ENCODE measurements at places on chromosomes 16 and 17.

- DNase-seq: no peak
These were observed 16.3 kb downstream of the ENPP7 start for GRCh38 chr17:79746889-79747507.

DNA sequence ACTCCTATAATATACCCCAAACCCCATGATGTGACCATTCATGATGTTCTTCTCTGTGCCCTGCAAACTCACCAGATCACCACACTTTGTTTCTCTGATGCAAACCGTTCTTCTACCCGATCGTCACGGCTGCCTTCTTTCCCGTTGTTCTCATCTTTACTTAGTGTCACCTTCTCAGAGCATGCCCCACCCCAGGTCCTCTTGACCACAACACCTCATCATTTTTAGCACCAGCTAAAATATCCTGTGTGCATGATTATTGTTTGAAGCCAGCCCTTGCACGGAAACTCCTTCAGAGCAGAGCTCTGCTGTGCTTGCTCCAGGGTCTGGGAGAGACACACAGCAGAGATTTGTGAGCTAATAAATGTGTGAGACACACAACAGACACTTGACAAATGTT lies 38.9 kb upstream of the CREBBP start:
- DNase-seq: no peak

DNA sequence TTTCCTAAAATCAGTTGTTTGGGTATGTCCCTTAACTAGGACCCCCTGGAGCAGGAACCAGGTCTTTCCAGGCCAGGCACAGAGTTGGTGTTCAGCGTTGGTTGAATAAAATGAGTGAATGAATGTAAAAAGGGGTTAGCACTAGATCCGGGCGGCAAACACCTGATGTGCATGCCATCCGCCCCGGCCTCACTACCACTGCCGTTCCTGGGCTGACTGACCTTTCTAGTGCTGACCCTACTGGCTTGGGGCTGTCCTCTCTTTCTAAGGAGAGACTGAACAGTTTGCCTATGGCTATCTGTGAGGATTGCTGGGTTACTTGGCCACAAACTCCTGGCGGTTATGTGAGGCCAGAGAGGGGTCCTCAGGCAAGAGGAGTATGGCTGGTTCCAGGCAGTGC lies 10.1 kb upstream of the PHF12 start:
- DNase-seq: no peak

- DNase-seq: no peak
These were observed 132.4 kb downstream of the MAF start for GRCh38 chr16:79468121-79468552.

GRCh38 chr16:73025151-73025855 lies 22.6 kb downstream of the ZFHX3 start:
- DNase-seq: peak; percentile 52

- no peak for DNase-seq
These were observed 18.9 kb downstream of the SNX11 start for GRCh38 chr17:48126532-48126850.

DNA sequence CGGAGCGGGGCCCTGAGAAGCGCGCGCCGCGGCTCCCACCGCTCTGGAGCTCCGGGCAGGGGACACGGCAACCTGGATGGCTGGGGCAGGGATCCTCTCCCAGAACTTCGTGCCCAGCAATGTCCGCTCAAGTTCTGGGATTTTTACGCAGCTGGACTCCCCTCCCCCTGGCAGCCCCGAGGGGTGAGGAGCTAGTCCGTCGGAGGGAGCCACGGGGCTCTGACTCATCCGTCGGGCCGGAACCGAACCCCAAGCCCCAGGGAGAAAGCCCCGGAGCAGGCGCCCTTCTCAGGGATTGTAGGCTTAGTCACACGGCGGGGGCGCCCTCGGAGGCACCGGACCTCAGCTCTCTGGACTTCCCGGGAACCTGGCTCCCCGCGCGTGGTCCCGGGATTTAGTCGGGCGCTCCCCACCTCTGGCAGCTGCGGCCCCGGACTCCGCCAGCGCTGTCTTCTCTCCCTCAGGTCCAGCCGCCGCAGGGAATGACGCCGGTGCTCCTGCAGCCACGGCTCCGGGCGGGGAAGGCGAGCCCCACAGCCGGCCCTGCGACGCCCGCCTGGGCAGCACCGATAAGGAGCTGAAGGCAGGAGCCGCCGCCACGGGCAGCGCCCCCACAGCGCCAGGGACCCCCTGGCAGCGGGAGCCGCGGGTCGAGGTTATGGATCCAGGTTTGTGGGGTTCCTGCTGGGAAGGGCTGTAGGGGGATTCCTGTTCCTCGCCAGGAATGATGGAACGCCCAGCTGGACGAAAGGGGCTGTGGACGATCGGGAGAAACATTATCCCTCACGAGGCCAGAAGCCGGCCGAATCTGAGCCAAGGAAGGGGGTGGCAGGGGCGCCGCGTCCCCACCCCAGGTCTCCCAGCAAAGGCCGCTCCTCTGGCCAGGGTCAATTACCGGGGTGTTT lies 830 bp downstream of the SPHK1 start:
- DNase-seq: peak; percentile 69

DNA sequence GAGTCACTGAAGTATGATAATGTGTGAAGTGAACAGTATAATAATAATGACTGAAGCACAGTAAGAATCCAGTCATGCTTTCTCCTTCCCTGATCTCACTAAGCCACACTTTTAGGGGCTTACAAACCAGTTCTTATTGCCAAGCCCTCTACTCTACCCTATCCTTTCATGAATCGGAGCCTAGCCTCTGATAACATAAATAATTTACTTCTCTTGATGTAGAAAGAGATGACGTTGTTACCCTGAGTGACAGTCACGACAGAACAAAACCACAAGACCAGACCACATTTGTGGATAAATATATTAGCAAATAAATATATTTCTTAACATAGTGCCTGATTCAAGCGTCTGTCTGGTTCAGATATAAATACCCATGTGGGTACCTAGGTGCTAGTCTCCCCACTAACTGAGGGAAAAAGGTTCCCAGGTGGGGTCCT lies 1.4 kb upstream of the SUPT4H1 start:
- DNase-seq: no peak

DNA sequence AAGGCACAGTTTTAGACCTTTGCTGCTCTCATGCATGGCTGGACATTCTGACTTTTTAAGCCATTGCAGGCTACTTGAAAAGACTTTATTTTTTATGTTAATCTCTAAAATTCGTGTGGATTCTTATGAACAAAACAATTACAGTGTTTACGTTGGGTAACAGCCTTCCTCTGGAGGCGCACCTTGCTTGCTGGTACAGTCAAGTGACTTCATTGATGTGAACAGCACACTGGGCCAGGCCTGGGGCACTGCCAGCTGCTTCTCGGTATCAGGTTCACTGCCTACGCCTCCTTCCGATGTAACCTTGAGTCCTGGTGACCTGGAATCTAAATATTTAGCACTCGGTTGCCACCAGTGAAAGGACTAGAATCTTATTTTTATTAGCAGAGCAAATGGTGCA lies 27.8 kb downstream of the MARCHF10 start:
- DNase-seq: no peak

GRCh38 chr16:30147843-30148510 lies 25.0 kb upstream of the MAPK3 start:
- DNase-seq: no peak

- DNase-seq: no peak
These were observed 2.3 kb upstream of the FA2H start for GRCh38 chr16:74776926-74777325.

GRCh38 chr17:61325382-61326073 lies 74.1 kb upstream of the TBX2 start:
- DNase-seq: peak; percentile 41

- DNase-seq: no peak
These were observed 4.0 kb upstream of the FASN start for GRCh38 chr17:82101767-82102679.

DNA sequence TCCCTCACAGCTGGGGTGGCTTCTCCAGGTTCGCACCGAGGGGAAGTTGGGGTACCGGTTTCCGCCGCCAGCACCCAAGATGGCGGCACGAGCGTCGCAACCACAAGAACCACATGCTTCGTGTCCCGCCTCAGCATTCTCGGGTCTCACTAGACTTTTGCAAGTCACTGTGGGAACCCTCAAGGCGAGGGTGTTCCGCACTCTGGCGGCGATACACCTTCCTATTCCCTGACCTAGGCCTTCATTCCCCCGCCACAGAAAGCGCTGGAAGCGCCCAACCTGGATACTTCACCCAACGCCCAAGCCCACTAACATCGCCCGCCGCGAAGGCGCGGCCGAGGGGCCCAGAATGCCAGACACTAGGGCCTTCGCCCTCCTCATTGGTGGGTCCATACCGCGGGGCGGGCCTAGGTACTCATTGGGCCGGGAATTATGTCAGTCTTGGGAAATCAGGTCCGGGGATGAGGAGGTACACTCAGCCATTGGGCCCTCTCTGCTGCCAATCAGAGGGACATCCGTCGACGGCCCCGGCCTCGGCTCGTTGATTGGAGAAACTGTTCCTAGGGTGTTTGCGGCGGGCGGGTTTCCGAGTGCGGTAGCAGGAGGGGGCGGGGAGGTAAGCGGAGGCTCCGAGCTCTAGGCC lies at the start of gene NFE2L1:
NFE2L1 (plus strand) TSS at position 619 of the 643 bp plus-strand sequence. CDS start 2,760 bp downstream, outside the sequence.
- DNase-seq: peak; percentile 100

- DNase-seq: no peak
These were observed 51.8 kb downstream of the LYRM1 start for GRCh38 chr16:20952139-20952920.

- DNase-seq: peak; percentile 48
These were observed 80.5 kb downstream of the CYB561 start for GRCh38 chr17:63365366-63366240.

DNA sequence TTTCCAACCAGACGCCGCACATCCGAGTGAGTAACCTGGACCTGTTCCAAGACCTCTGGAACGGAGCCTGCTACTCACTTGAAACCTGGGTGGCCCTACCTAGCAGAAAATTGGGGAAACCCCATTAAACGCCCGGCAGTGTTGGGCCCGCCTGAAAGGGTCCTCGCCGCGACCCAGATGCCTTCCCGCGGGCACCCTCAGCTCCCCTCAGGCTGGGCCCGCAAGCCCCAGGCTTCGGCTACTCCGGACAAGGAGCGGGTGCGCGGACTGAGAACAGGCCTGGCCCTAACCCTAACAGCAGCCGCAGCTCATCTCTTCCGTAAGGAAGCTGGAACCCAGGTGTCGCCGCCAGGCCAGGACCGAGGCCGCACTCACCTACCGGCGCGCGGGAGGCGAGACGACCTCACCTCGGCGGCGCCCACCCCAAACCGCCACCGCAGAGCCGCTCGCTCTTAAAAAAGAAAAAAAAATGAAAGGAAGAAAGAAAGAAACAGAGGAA lies 344 bp downstream of the PSME3IP1 start:
- peak; percentile 61 for DNase-seq

GRCh38 chr17:48162946-48163506 lies 55.5 kb downstream of the SNX11 start:
- DNase-seq: no peak

GRCh38 chr16:73543970-73544599 lies 496.2 kb upstream of the ZFHX3 start:
- no peak for DNase-seq

GRCh38 chr17:75703591-75703990 lies 17.7 kb upstream of the ITGB4 start:
- DNase-seq: no peak

GRCh38 chr16:4987580-4988374 lies 29.6 kb downstream of the SEC14L5 start:
- DNase-seq: no peak

GRCh38 chr17:73855720-73856333 lies 211.6 kb upstream of the SDK2 start:
- peak; percentile 63 for DNase-seq

- no peak for DNase-seq
These were observed 36.4 kb downstream of the CLEC16A start for GRCh38 chr16:10980813-10981212.

- DNase-seq: peak; percentile 13
These were observed at the start of gene QPRT for GRCh38 chr16:29678691-29679267. TSS of gene QPRT (plus strand) at chr16:29679180. CDS start at chr16:29679198, 18 bp downstream.

- peak; percentile 52 for DNase-seq
These were observed 112.1 kb downstream of the UTP18 start for GRCh38 chr17:51372345-51373004.

- no peak for DNase-seq
These were observed 19.5 kb downstream of the TOM1L2 start for GRCh38 chr17:17952691-17953090.

- peak; percentile 94 for DNase-seq
These were observed 2.9 kb upstream of the PGS1 start for GRCh38 chr17:78375401-78376151.

DNA sequence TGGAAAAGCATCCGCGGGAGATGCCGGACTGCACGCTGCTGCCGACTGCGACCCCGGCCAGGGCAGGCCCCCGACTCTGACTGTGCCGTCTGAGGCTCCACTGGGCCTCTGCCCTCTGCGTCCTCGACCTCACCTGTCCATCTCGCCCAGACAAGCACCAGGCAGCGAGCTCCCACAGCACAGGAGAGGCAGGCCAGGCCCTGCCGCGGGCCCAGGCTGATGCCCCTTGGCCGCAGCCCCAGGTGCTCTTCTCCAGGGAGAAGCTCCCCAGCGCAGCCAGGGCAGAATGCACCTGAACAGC lies 98.1 kb upstream of the DNAH17 start:
- DNase-seq: no peak

DNA sequence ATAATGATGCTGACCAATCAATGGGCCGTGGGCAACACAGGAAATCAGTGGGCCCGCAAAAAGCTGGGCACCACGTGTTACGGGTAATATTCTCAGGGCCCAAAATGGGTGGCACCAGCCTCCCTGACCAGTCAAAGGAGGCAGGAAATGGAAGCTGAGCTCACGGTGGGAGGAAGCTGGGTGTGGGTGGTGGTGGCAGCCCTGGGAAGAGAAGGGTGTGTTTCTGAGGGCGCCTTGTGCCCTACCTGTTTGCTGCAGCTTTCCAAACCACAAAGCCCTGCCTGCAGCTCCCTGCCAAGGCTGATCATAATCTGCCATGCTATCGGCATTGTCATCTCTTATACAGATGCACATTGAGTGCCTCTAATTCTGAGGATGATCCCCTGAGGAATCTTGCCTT lies 457.9 kb downstream of the SLC39A11 start:
- DNase-seq: no peak

GRCh38 chr17:57889892-57890856 lies 40.3 kb upstream of the MRPS23 start:
- DNase-seq: peak; percentile 94

DNA sequence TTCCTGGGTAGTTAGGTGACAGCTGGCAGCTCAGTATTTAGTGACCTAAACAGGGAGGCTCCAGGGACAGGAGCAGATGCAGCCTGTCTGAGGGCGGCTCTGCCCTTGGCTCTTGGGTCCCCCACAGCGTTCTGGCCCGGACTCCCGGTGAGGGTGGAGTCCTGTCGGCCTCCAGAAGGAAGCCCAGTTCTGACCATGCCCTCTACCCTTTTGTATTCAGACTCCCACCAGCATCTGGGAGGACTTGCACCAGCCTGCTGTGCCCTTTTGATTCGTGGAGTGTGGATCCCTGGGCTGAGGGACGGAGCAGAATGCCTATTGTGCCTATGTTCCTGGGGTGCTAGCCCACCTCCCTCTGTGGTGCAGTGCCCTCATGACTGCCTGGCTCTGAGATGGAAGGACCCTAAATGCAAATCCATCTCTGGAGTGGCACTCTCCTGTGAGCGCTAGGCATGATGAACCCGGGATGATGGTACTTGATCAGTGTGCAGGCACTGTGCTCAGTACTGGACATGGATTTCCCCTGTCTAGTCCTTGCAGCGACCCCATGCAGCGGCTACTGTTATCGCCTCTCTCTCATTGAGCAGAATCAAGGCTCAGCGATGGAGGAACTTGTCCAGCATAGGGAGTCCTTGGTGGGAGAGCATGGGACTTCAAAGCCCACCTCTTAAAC lies 123.1 kb downstream of the SNX29 start:
- DNase-seq: no peak
